ENCODE measurements at places on chromosomes 7 and 10.

- H3K4me1 ChIP-seq = no peaks in the 10 kb centered on the region
- H3K27me3 ChIP-seq = peaks cover 8% of the 10 kb centered on the region
- H3K27ac ChIP-seq = no peak overlapping the region
- H3K36me3 ChIP-seq = no peaks in the 10 kb centered on the region
- H3K4me3 ChIP-seq = no peak overlapping the region
Measured at GRCh38 chr7:44533301-44534055, 7.7 kb downstream of the NPC1L1 start.

GRCh38 chr7:20596653-20597052 is 18.8 kb upstream of the ABCB5 start:
- DNase-seq = no peak
- peaks cover 10% of the 10 kb centered on the region for H3K27me3 ChIP-seq
- peaks cover 2% of the 10 kb centered on the region for H3K4me1 ChIP-seq
- no peak overlapping the region for H3K4me3 ChIP-seq

DNA sequence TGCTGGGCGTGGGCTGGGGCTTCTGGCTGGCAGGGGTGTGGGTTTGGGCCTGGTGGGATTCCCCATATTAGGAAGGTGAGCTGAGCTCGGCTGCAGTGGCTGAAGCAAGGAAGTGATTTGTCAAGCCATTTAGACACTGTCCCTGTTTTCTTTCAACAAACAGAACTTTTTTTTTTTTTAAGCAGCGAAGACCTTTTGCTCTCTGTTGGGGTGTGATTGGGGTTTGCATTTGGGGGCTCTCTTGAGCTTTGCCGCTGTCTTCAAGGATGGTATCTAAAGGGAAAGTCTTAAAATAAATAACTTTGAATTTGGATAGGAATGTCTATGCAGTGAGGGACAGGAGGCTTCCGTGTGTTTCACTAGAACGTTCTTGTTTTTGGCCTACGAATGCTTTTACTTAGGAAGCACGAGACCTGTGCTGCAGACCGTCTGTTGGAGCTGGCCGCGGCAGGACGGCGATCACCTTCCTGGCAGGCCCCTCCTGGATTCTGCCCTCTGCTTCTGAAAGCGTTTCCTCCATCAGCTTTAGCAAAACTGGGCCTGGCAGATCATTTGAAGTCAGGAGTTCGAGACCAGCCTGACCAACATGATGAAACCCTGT is 43.9 kb downstream of the FOXK1 start:
- H3K36me3 ChIP-seq = peaks cover 37% of the 10 kb centered on the region
- H3K4me1 ChIP-seq = peaks cover 35% of the 10 kb centered on the region
- no peaks in the 10 kb centered on the region for H3K27me3 ChIP-seq
- peak overlapping the region; percentile 86 for H3K27ac ChIP-seq

- peak overlapping the region; percentile 51 for H3K27ac ChIP-seq
- H3K36me3 ChIP-seq = no peaks in the 10 kb centered on the region
Measured at GRCh38 chr7:28142650-28143049, 37.9 kb downstream of the JAZF1 start.

- no peak overlapping the region for H3K4me3 ChIP-seq
- no peaks in the 10 kb centered on the region for H3K4me1 ChIP-seq
- H3K27ac ChIP-seq = no peak overlapping the region
- H3K27me3 ChIP-seq = no peaks in the 10 kb centered on the region
Measured at GRCh38 chr7:137875746-137876145, 29.0 kb upstream of the DGKI start.

DNA sequence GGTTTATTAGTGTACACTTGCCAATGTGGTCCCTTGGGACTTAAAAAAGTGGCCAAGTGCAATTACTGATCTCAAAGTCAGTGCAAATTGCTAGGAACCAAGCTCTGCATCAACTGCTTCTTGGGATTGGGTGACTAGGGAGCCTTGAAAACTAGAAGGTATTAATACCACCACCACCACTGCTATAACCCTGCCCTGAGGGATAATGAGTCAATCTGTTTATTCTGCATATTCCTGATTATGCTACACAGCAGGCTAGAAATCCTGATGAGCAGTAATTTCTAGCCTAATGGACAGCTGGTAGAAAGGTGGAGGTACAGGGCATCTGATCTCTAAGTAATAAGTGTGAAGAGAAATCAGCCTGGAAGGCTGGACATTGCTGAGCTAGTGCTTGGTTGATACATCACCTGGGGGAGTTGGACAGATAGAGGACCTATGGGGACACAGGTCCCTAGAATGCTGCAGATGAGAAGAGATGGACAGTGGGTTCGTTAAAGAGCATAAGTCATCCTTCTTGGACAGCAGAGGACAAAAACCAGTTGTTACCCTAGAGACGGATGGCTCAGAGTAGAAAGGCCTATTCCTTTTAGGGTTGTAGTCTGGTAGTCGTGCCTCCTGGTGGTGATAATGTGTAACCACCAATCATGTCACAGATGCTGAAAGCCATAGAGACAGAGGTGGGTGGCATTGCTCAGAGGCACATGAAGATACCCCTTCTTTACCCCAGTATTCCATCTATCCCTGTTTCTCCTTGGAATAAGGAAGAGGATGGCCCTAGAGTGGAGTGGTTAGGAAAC is 554.8 kb downstream of the SORCS1 start:
- H3K4me1 ChIP-seq = no peaks in the 10 kb centered on the region
- no peak for DNase-seq
- H3K36me3 ChIP-seq = no peaks in the 10 kb centered on the region
- no peaks in the 10 kb centered on the region for H3K27me3 ChIP-seq
- no peak overlapping the region for H3K27ac ChIP-seq

DNA sequence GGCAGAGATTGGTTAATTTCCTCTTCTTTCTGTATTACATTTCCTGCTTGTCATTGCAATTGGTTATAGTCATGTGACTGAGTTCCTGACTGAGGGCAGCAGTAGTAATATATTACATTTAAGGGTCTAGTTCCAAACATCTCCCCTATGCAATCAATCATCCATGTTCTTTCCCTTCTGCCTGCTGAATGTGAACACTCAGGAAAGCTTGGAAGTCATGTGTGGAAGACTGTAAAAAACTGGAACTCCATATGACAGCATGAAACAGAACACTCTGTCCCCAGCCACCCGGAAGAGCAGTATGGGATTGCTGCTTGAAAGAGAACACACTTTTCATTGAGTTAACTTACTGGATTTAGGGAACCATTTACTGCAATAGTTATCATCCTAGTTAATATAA is 459.7 kb upstream of the SEMA3A start:
- H3K4me3 ChIP-seq = no peak overlapping the region
- no peaks in the 10 kb centered on the region for H3K4me1 ChIP-seq
- H3K36me3 ChIP-seq = no peaks in the 10 kb centered on the region

DNA sequence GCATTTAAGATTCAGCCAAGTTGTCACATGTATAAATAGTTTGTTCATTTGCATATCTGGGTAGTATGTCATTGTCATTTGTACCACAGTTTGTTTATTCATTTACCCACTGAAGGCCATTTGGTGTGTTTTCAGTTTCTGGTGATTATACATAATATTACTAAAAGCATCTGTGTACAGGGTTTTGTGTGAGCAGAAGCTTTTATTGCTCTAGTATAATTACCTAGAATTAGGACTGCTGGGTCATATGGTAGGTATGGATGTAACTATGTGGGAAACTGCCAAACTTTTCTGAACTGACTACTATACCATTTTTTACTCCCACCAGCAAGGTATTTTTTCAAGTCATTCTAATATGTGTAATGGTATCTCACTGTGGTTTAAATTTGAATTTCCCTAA is 584.0 kb upstream of the GHITM start:
- H3K4me1 ChIP-seq = no peaks in the 10 kb centered on the region
- no peak for DNase-seq
- no peak overlapping the region for H3K27ac ChIP-seq
- no peaks in the 10 kb centered on the region for H3K36me3 ChIP-seq
- H3K27me3 ChIP-seq = no peaks in the 10 kb centered on the region

GRCh38 chr7:112898432-112899290 is 108.5 kb upstream of the TMEM168 start:
- peak; percentile 37 for DNase-seq
- H3K27ac ChIP-seq = no peak overlapping the region

Data from effector memory CD8-positive, alpha-beta T cell (primary cell).